ENCODE measurements at places on chromosomes 12 and 14.

DNA sequence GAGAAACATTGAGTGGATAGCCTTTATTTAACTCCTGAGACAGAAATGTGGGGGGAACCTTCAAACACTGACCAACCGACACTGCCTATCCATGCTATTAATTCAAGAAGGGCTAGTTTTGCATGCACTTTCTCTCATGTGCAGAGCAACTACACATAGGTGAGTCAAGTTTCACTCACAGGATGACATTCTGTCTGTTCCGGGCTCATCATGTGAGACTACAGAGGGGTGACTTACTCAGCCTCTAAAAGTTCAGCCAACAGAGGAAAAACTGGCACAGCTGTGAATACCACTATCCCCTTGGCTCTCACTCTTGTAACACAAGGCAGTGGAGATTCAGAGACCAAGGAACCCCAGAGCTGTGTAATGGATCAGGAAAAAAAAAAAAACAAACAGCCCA is 13.3 kb downstream of the BEST3 start:
- peak; percentile 53 for DNase-seq

DNA sequence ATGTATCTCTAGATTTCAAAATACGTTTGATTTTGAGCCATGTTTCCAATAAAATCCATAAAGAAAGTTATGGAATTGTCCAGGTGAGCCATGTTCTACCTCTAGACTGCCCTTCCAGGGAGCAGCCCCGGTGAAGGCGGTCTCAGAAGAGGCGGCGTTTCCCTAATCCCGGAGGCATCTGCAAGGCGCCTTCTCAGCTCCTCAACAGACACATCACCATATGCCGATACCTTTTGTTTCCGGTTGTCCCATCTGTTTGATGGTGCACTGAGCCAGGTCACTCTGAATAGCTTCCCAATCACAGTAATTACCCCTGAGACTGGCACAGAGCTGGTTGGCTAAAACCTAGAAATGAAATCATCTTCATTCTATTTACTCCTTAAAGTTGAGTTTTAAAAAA is 305.5 kb upstream of the FKBP4 start:
- no peak for DNase-seq

GRCh38 chr12:14239935-14240872 is 125.3 kb upstream of the ATF7IP start:
- DNase-seq, result peak; percentile 30

GRCh38 chr12:107704041-107704440 is 18.4 kb downstream of the PWP1 start:
- no peak for DNase-seq

- no peak for DNase-seq
Measured at GRCh38 chr12:115017346-115017745, 333.4 kb upstream of the TBX3 start.

- no peak for DNase-seq
Measured at GRCh38 chr14:102693006-102693755, 84.1 kb upstream of the TRAF3 start.
